ENCODE measurements at places on chromosomes 7 and 10.
A peak's percentile ranks its signal among the peaks of the same experiment; 100 is the strongest.

DNA sequence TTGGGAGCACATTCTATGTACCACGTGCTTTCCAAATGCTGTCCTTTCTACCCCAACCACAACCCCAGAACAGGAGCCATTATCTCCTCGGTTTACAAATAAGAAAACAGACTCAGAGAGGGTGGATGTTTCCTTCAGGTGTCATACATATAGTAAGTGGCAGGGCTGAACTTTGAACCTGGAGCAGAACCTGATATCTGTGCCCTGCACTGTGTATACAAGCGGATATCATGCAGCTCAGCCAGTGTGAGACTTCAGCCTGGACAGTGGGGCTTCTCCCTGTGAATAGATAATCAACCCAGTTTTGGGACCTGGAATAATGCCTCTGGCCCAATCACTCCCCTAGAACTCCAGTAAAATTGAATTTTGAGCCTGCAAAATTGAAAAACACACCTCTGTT is 341.1 kb downstream of the GRID1 start:
- no peak for DNase-seq

GRCh38 chr10:97726636-97727178 is 10.2 kb upstream of the ZFYVE27 start:
- peak; percentile 31 for DNase-seq

GRCh38 chr7:154804449-154804848 is 198.5 kb downstream of the PAXIP1 start:
- no peak for DNase-seq

GRCh38 chr10:607545-608185 is 81.8 kb downstream of the DIP2C start:
- peak; percentile 70 for DNase-seq

DNA sequence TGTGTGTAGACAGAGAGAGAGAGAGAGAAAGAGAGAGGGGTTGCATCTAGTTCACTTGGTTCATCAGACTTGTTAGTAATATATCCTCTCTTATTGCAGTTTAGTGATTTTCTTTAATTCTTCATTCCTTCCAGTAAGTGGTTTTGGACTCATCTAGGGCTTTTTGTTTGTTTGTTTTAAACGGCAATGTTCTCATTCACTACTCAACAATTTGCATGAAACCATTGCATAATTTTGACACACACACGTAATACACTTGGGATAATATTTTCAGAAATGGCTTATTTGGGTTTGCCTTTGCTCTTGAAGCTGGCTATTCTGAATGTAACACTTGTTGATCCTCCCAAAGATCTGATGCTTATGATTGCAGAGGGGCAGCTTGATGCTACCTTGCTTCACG is 16.4 kb upstream of the ZNF32 start:
- no peak for DNase-seq

GRCh38 chr7:143145-143751 is 49.1 kb upstream of the FAM20C start:
- DNase-seq: no peak

GRCh38 chr7:85074-85882 is 107.1 kb upstream of the FAM20C start:
- DNase-seq: no peak

GRCh38 chr7:138492423-138492822 is 32.4 kb downstream of the TRIM24 start:
- DNase-seq: no peak

- no peak for DNase-seq
Observed at GRCh38 chr10:110430340-110431273, 67.1 kb upstream of the DUSP5 start.

All from fibroblast of skin of left biceps (primary cell).